Left ventricle myocardium inferior (tissue), 1 donor: ENCODE measurements at places on chromosomes 7 and 10. TPM values are rescaled to one million over a fixed set of nuclear protein-coding genes. Genes with fewer than 3 reads are reported as not detected.

GRCh38 chr10:105239311-105240219 is 598.5 kb downstream of the SORCS3 start:
- peak; percentile 42 for DNase-seq

Gene HMX3
- total RNA-seq: not detected

Gene LOXL4
- 1.4 TPM for total RNA-seq

GRCh38 chr10:119466655-119467054 is 75.9 kb downstream of the RGS10 start:
- DNase-seq: no peak

Gene PRTFDC1
- 1.5 TPM for total RNA-seq

DNA sequence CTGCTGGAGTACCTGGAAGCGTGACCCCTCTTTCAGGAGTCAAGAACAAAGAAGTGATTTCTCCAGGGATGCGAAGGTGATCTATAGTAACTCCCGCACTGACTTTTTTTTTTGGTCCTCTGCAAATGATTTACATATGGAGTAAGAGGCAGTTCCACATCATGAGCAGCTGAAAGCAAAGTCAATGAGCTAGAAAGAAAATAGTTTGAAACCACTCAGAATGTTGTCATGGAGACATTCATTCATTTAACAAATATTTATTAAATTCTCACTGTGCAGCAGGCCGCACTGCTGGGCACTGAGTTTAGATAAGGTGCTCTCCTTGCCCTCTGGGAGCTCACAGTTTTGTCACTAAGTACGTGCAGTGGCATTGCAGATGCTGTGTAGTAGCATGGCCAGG is 206.7 kb downstream of the CAMK1D start:
- no peak for DNase-seq

Gene CRYGN
- total RNA-seq: 0.41 TPM

Gene ACBD7
- total RNA-seq: not detected

DNA sequence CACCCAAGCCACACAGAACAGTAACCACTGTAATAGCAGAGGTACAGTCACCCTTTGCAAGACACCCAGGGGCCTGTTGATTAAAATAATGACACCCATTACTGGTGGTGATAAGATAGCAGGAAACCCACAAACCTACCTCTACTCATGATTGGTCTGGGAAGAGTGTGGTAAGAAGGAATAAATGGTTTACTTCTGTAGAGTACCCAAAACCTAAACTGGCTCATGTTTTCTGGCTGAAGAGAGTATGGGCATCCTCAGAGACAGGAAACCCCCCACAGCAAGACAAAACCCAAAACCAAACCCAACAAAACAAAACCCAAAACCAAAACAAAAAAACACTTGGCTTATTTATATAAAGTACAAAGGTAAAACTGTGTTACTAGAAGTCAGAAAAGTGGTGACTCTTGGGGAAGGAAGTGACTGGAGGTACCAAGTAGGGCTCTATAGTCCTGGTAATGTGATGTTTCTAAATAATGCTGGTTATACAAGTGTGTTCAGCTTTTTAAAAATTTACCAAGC is 15.5 kb upstream of the DNAJB12 start:
- no peak for DNase-seq

GRCh38 chr7:45219130-45219529 is 61.5 kb downstream of the RAMP3 start:
- no peak for DNase-seq

DNA sequence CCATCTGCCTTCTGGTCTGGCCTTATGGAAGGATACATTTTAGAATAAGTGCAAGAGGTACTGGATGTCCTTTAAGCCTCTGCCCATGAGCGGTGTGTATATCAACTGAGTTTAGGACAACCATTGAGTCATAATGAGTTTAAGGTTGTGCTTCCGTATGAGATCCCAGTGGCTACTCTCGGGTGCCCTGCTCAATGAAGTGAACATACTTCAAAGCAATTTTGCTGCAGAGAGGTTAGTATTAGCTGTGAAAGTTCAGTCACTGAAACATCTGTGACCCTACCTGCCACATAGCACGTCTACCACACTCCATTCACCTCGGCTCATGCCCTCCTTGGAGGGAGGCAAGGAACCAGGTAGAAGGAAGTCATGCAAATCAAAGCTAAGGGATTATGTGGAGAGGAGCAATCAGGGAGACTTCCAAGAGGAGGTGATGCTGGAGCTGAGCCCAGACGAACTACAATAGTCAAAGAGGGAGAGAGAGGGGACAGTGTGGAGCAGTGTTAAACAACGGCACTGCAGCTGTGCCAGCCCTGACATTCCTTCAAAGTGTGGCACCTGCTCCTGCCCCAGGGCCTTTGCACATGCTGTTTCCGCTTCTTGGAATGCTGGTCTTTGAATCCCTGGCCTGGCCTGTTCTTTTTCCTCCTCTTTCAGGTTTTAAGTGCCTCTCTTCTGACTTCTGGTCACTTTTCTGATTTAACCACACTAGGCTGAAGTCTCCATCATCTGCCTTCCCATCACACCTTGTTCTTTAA is 25.4 kb downstream of the BTBD16 start:
- DNase-seq: no peak

- DNase-seq: peak; percentile 59
These were observed 28.2 kb downstream of the TSPAN15 start for GRCh38 chr10:69479240-69480067.

Gene C10orf62
- 1.5 TPM for total RNA-seq
